ENCODE measurements at places on chromosomes 1 and 21.

- DNase-seq = no peak
Observed at GRCh38 chr1:180425952-180426351, 76.4 kb downstream of the ACBD6 start.

GRCh38 chr1:172357753-172358385 lies 62.6 kb upstream of the C1orf105 start:
- no peak for DNase-seq

DNA sequence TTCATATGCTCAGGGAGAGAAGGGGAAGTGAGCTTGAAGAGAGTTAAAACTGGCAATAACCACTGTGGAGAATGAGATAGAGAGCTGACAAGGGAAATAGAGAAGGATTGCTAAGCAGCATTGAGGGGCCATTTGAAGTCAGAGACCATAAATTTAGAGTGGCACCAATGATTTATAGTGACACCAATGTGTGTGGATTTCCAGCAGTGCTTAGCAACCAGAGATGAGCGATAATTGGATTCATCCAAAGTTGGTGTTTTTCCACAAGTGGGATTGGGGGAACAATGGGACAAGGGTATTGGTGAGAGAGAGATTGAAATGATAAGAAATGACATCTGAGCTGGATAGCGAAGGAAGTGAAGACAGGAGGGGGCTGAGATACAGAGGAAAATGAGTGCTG lies 114.1 kb downstream of the C1orf94 start:
- no peak for DNase-seq

GRCh38 chr1:15598436-15598835 lies 13.6 kb upstream of the AGMAT start:
- DNase-seq = no peak

GRCh38 chr1:95542936-95543335 lies 308.9 kb downstream of the RWDD3 start:
- no peak for DNase-seq

GRCh38 chr21:19368944-19369343 lies 965.4 kb upstream of the TMPRSS15 start:
- no peak for DNase-seq

DNA sequence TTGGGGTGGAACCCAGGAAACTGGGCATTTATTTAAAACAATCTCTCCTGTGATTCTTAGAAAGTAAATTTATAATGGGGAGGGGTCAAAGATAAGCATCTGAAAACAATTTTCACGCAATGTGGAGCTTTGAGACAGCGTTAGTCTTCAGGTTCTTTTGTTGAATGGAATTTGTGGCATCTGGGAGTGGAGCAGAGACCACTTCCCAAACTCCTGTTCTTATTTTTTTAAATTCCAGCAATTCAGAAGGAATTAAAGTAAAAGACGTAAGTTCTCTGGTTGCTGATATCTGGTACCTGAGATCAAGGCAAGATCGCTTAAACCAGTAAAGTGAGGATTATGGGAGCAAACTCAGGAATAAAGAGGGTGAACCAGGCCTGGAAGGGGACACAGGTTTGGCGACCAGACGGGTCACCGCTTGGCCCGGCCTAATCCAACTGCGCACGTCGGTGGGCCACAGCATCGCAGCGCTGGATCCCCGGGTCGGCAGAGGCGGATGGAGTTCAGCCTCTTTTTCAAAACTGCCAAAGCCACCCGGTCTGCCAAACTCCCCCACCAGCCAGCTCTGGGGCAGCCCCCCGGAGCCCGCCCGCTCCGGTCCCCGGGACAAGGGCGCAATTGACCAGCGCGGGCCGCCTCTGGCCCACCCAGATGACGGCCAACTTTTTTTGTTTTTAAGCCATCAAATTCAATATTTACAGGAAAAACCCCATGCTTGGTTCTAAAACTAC lies 754 bp upstream of the PDPN start:
- no peak for DNase-seq

DNA sequence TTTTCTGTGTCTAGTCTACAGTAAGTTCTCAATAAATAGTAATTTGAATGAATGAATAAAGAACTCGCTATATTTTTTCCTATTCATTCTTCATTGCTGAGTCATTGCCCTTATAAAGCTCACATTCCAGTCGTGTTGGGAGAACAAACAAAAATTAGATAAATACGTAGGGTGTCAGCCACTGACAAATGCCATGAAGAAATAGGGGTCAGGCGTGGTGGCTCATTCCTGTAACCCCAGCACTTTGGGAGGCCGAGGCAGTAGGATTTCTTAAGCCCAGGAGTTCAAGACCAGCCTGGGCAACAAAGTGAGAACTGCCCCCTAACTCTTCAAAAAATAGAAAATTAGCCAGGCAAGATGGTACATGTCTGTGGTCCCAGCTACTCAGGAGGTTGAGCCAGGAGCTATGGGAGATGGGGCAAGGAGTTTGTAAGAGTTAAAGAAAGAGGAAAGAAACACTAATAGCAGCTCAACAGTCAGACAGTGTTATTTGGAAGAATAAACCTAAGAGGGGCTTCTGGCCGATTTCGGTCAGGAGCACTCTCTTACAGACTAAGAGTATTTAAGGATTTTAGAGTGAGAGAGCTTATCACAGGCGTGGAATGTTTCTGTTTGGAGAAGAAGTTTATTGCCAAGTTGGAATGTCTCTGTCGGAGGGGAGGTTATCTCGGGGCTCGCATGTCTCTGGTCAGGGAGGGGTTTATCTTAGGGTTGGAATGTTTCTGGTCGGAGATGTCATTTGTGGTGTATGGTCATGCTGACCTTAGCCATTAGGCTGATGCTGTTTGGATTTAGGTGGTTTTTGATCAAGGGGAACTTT lies 1.8 kb upstream of the CHML start:
- no peak for DNase-seq

- no peak for DNase-seq
Observed at GRCh38 chr1:182782587-182782913, 7.0 kb upstream of the NPL start.

DNA sequence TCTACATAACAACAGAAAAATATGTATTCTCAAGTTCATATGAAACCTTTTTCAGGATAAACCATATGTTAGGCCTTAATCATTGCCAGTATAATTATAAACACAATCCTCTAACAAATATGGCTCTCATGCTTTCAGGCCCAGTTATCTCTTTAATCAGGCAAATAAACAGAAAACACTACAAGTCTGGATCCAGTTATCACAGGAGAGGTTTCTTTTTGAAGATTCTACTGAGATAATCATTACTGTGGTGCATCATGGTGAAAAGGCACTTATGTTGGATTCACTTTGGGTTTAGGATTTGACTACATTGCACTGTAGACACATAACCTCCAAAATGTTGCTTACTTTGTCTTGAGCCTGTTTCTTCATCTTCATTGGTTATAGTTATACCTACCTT lies 8.4 kb upstream of the ATP6V1G3 start:
- DNase-seq = no peak

DNA sequence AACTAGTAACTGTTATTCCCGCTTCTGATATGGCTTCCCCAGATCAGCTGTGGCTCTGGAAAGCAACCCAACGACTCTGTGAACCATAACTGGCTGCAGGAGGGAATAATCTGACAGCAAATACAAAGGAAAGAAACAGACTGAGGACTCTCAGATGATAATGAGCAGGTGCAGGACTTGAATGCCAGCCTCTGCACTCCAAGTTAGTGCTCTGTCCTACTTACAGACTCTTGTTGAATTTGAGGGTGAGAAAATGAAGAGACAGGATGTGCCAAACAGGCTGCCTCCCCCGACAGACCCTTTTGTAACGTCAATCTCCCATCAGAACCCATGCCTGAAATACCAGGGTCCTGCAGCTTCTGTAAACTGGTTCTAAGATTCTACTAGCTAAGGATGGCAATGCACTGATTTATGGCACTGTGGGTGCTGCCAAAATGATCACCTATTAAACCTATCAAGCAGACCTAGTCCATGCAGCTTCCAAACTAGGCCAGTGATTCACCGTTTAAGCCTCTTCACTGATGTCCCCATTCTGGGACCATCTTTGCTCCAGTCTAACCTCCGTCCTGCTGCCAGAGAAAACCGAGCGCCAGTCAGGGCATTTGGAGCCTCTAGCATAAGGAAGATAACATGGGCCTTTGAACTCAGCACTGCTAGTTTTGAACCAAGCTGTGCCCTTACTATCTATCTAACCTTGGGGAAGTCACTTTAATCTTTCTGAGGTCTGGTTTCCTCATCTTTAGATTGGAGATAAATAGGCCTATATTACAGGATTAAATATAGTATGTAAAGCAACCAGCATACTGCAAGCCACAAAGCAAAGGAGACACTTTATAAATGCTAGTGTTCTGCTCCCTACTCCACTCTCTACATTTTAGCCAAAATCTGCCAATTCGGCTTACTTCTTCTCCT lies 4.8 kb downstream of the MKNK1 start:
- no peak for DNase-seq

DNA sequence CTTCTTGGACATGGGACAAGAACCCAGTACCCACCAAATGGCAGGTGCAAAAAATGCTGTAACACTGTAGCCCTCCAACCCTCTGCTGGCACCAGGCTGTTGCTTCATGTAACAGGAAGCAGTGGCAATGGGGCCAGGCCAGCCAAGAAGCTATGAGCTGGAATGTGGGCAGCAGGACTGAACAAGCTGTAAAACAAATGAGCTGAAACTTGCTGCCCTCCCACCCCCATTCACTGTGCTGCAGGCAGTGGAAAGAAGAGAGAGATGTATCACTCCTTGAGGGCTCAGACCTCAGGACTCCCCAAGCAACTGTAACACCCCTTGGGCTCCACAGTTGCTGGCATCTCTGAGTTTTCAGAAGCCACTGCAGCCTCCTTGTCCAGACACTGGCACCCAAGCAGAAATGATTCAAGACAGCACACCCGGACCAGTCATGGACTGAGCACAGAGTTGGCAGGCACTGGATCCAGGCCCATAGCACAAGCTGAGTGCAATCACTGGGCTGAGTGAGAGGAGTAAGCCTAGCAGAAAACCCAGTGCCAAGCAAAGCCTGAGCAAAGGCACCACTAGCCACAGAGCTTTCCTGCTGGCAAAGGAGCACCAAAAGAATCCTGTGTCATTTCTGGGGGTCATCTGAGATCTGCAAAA lies 321.4 kb upstream of the CXADR start:
- no peak for DNase-seq

- no peak for DNase-seq
Observed at GRCh38 chr1:169048043-169048442, 58.4 kb upstream of the ATP1B1 start.

DNA sequence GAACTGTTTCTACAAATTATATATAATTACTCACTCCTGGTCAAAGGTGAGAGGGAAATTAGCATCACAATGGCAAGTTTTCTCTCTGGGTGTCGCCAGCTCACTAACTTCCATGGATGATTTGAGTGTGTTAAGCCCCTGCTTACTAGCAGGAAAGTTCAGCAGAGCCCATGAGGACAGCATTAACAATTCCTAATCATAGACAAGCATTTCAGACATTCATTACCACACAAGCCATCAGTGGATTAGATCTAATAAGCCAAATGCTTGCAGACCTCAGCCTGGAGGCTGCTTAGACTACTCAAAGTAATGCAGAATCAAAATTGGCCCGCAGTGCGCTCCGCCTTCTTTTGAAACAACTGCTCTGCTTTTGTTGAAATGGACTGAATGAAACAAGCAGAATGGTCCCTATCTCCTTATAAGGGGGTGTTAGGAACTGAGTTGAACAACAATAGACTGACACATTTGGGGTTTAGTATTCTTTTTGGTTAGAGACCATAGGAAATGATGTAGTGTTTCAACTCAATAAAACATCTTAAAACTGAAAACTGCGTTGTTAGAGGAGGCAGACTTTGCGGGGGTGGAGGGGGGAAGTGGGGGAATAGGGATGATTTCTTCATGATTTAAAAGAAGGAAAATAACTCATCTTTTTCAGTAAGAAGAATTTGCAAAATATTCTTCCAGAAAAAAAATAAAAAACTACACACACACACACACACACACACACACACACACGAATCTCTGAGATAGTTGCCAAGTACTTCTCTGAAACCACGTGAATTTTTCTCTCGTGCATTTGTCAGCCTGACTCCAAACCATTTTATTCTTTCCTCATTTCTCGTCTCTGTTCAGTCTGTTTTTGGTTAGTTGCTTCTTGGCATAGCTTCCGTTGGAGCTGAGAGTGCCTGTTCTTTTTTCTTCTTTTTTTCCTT lies 54.6 kb downstream of the GORAB start:
- DNase-seq = no peak

DNA sequence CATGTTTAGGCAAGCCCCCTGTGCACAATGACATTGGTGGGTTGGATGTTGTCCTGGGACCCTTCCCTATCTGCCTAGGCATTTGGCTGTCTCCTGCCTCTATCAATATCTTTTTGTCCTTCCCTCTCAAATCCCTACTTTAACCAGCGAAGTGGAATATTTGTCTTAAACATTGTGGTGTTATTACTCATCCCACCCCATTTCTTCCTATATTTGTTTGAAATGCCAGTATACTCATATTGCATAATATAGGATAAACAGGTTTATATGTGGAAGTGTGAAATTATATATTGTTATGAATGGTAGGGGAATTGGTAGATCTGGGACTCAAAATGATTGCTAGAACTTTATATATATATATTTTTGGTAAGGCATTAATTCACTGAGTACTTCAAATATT lies 80.0 kb downstream of the ADGRL2 start:
- no peak for DNase-seq

DNA sequence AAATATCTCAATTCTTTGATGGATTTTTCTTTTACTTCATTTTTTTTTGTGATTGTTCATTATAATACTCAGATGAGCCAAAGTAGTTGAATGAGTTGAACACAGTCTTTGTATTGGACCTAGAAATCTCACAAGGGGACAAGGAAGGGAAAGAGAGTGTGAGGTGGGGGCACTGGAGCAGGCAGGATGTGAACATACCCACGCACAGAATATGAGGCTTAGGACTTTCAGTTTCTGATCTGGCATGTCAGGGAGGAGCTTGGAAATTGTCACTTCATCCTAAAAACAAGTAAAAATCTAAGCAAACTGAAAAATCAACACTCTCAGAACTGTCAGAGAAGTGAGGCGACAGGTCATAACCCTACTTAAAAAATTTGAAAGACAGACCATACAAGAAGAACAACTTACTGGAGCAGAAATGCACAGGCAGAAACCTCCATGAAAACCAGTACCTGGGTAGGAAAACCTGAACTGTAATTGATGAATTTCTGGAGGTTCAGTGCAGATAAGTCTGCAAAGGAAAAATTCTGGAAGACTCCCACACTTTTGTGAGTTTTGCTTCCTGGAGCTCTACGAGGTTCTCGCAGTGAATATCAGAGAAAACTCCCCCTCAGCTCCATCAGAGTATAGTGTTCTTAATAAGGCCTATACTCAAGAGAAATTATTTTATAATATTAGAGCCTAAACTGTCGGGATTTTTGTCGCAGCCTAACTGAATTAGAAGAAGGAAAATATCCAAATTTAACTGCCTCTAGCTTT lies 3.6 kb upstream of the PTGS2 start:
- DNase-seq = no peak

- DNase-seq = no peak
Observed at GRCh38 chr1:20721117-20722061, 3.6 kb upstream of the KIF17 start.

- DNase-seq = no peak
Observed at GRCh38 chr1:228139406-228139930, 611 bp upstream of the GUK1 start.
